Mesothelial cell of epicardium (in vitro differentiated cells): ENCODE measurements at places on chromosomes 4 and X. TPM values are rescaled to one million over a fixed set of nuclear protein-coding genes. Genes with fewer than 3 reads are reported as not detected.

DNA sequence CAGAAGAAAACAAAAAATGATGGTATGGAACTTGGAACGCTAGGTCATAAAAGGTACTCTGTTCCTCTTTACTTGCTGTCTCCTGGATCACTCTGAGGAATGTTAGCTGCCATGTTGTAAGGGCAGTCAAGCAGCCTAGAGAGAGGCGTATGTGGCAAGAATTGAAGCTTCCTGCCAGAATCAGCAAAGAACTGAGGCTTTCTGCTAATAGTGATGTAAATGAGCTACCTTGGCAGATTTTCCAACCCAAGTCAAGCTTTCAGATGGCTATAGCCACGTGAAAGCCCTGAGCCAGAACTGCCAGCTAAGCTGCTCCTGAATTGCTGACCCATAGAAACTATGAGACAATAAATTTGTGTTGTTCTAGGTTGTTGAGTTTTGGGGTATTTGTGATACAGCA lies 38.7 kb downstream of the AASDH start:
- no peaks in the 10 kb centered on the region for H3K27me3 ChIP-seq
- H3K36me3 ChIP-seq: peaks cover 33% of the 10 kb centered on the region
- H3K4me3 ChIP-seq: no peak overlapping the region

GRCh38 chrX:7941390-7942042 lies 14.3 kb upstream of the PNPLA4 start:
- H3K27me3 ChIP-seq: no peaks in the 10 kb centered on the region
- DNase-seq: no peak
- H3K36me3 ChIP-seq: no peaks in the 10 kb centered on the region
- H3K4me3 ChIP-seq: no peak overlapping the region

DNA sequence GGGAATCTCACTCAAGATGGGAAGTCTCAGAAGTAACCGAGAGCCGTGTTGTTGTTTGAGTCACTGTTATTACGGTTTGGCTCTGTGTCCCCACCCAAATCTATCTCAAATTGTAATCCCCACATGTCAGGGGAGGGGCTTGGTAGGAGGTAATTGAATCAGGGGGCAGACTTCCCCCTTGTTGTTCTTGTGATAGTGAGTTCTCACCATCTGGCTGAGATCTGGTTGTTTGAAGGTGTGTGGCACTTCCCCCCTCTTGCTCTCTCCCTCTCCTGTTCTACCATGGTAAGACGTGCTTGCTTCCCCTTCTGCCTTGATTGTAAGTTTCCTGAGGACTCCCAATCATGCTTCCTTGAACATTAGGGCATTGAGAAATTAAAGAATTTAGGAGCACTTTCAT lies 37.0 kb downstream of the HAND2 start:
- peaks cover 13% of the 10 kb centered on the region for H3K27me3 ChIP-seq
- DNase-seq: no peak
- peaks cover 35% of the 10 kb centered on the region for H3K4me1 ChIP-seq
- H3K4me3 ChIP-seq: no peak overlapping the region

GRCh38 chr4:181957088-181957487 lies 286.1 kb upstream of the TENM3 start:
- peaks cover 51% of the 10 kb centered on the region for H3K4me1 ChIP-seq
- H3K27ac ChIP-seq: peak overlapping the region; percentile 48
- DNase-seq: no peak
- H3K36me3 ChIP-seq: no peaks in the 10 kb centered on the region

DNA sequence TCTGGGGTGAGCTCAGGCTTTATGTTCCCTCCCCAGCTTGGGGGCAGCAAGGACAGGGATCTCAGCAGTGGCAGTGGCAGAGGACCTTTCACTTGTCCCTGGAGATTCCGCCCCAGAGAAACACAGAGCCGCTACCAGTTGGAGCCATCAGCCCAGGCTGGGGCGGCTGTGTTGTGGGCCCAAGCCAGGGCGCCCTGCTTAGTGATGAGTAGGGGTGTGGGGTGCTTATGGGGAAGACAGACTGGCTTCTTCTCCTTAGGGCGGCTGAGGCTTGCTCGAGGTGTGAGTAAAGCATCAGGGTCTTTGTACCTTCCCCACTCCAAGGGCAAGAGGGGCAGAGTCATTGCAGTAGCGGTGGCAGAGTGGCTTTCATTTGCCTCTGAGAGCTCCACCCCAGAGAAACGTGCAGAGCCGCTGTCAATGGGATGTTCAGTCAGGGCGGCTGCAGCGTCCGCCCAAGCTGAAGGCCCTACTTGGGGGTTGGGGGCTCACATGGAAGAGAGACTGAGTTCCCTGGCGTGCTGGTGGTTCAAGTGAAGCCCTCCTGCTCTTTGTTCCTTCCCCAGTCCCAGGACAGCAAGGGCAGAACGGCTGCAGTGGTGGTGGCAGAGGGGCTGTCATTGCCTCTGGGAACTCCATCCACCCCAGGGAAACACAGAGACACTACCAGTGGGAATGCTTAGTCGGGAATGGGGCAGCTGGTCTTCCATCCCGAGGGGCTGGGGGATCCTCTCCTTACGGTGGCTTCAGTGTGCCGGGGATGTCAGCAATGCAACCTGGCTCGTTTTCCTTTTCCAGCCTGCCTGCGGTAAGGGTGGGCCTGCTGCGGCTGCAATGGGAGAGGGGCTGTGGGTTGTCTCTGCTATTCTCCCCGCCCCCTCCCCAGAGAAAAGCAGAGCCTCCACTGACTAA lies 2142.5 kb upstream of the TENM3 start:
- no peak overlapping the region for H3K4me3 ChIP-seq
- H3K27ac ChIP-seq: no peak overlapping the region
- peaks cover 21% of the 10 kb centered on the region for H3K36me3 ChIP-seq
- no peaks in the 10 kb centered on the region for H3K27me3 ChIP-seq
- DNase-seq: no peak

- no peak for DNase-seq
- H3K4me1 ChIP-seq: no peaks in the 10 kb centered on the region
- H3K27ac ChIP-seq: no peak overlapping the region
- H3K27me3 ChIP-seq: no peaks in the 10 kb centered on the region
Measured at GRCh38 chrX:53128097-53128749, 34.3 kb downstream of the KANTR start.

Gene GAR1
- total RNA-seq: 25.6 to 29.5 TPM (median 27.8 TPM) in 3 replicates
